ENCODE measurements at places on chromosomes 3 and 15. TPM values are rescaled to one million over a fixed set of nuclear protein-coding genes. Genes with fewer than 3 reads are reported as not detected.

GRCh38 chr15:101305820-101306255 lies 10.8 kb upstream of the SNRPA1 start:
- peak; percentile 37 for DNase-seq

DNA sequence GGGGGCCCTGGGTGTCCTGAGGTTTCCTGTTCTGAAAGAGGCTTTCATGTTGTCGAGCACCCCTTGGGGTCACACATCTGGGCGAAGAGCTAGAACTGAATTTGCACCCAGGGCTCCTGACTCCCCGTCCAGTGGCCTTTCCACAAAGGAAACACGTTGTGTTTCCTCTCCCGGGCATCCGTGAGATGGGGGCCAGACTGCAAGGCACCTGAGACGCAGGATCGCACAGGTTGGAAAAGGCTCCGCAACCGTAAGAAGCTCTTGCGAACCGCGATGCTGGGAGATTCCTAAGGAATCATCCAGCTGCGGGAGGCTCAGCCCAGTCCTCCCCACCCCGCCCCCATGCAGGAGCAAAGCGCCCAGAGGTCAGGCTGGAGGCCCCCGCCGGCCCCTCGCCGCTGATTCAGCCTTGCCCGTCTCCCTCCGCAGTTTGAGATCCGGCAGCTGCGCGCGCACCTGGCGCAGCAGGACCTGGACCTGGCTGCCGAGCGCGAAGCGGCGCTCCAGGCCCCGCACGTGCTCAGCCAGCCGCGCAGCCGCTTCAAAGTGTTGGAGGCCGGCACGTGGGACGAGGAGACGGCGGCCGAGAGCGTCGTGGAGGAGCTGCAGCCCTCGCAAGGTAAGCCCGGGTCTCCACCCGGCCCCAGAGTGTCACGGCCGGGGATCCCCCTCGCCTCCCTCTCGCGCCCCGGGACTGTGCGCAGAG lies 119.6 kb downstream of the ETFA start:
- DNase-seq, result no peak

- DNase-seq, result no peak
Measured at GRCh38 chr15:29997499-29997898, 85.3 kb upstream of the GOLGA8J start.

DNA sequence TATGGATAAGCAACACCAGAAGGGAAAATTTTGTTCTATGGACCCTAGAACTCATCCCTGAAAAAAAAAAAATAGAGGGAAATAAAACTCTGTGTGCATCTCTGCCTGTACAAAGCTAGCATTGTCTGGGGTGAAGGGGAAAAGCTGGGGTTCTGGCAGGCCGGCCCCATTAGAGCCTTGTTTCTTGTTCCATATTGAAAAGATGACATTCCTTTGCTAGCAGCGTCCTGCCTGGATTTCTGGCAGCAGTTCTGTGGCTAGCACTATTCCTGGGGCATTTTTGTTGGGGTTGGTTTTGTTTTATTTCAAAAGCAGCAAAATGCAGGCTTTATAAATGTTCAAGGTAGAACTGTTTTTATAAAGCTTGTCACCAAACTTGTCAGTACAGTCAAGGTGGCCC lies 45.2 kb downstream of the RARB start:
- DNase-seq, result no peak

- DNase-seq, result no peak
Measured at GRCh38 chr3:39449796-39450195, 17.7 kb upstream of the MOBP start.

- DNase-seq, result no peak
Measured at GRCh38 chr3:31878231-31878838, 102.7 kb downstream of the OSBPL10 start.

GRCh38 chr3:167930453-167930852 lies 165.3 kb downstream of the GOLIM4 start:
- no peak for DNase-seq

- no peak for DNase-seq
Measured at GRCh38 chr3:151946606-151947005, 73.2 kb downstream of the SUCNR1 start.

GRCh38 chr3:39110041-39110639 lies 2.7 kb downstream of the TTC21A start:
- peak; percentile 4 for DNase-seq

DNA sequence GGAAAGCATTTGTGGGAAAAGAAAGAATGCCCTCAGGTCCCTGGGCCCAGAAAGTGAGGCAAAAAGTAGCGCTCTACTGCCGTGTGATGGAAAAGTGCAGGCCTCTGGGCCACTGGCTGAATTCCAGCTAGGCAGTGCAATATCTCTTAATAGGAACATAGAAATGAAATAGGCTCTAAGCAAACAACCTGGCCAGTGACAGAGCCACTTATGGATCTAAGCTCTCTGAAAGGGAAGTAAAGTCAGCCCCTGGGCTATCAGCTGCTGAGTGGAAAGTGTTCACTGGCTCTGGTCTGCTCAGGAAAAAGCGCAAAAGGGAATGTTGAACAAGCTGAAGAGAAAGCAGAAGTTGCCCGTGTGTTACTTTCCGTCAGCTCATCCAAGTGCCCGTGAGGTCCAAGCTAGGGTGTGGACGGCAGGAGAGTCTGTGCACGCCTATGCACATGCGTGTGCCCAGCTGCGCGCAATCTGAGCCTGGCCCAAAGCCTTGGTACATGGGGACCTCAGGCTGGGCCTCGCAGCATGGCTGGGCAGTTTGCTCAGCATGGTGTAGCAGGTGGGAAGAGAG lies 74.0 kb upstream of the RAD18 start:
- no peak for DNase-seq

- no peak for DNase-seq
Measured at GRCh38 chr3:69748503-69748902, 9.2 kb downstream of the MITF start.

- DNase-seq, result no peak
Measured at GRCh38 chr15:70507772-70508371, 255.5 kb downstream of the UACA start.

- DNase-seq, result no peak
Measured at GRCh38 chr3:16995601-16996000, 110.8 kb downstream of the PLCL2 start.

DNA sequence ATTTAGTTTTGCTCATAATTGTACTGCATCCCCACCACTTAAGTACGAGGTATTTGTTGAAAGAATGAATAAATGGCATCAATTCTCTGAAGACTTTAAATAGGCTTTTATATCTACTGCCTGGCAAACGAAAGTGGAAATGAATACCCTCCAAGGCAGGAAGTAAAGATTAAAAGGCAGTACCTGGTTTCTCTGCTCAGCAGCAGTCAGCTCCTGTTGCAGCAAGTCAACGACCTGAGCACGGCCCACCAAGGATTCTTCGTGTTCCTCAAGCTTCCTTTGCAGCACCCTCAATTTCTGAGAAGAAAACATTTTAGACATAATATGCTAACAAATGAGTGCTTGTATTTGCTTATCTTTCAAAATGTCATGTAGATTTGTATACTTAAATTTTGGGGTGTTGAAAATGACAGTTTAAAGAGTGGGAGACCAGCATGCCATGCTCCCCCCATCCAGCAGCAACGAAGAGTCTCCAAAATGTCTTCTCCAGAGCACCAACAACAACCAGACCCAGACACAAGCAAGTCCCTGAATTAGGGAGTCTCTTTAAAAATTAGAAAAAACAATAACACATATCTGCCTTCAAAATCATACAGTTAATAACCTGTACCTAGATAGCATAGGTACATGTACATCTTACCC lies 31.2 kb downstream of the GOLGB1 start:
- DNase-seq, result no peak

GRCh38 chr15:69439623-69440022 lies 13.0 kb upstream of the RPLP1 start:
- no peak for DNase-seq

GRCh38 chr3:57852896-57853295 lies 96.8 kb downstream of the SLMAP start:
- no peak for DNase-seq

DNA sequence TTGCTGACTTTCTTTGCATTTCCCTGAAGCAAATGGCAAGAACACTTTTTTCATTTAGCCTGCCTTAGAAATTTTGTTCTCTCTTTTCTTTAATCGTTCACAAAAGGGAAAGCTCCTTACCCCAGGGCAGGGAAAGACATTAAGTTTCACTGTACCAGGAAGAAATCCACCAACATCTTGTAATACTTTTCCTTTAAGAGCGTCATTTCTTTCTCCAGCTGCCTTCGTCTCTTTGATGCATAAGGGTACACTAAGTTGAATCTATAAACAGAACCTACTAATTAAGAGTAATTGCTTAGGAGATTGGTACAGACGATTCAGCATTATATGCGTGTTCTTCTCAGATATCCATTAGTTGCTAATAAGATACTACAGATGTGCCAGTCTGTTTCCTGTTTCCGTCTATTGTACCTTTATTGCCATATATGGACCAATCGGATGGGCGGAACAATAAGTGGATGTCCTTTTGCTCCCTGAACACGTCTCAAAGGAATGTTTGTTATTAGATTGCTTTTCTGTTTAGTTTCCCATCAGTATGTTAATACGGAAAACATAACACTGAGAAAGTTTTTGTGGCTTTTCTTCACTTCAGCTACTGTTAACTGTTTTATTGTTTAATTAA lies 276.7 kb upstream of the RARB start:
- no peak for DNase-seq

DNA sequence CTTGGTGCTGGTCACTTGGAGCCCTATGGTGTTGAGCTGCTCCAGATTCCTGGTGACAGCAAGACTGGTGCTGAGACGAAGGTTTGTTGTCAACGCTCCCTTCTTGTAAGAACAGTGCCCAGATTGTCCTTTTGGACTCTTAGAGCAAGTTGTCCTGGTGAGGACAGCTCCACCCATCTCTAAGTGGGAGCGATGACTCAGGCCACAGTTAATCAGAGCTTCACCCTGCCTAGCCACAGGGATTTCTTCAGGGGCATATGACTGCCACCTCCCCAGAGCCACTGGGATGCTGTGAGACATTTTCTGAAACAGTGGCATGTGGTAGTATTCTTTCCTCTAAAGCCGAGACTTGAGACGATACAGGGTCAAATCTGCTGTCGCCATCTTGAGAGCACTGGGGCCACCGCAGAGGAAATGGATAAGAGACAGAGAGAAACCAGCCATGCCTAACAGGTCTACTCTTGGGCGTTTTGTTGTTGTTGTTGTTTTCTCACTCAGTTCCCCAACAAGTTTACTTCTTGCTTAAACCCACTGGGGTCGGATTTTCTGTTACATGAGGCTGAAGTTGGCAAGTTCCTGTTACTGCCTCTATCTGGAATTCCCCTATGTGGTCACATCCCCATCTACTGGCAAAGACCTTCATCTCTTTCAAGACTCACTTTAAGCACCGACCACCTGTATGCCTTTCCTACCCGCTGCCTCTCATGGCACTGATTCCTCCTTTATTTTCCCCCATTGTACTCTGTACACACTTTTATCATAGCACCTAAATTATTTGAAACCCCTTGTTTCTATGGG lies 16.0 kb upstream of the PCOLCE2 start:
- DNase-seq, result no peak

- DNase-seq, result no peak
Measured at GRCh38 chr3:46350262-46350565, 3.7 kb upstream of the CCR2 start.

DNA sequence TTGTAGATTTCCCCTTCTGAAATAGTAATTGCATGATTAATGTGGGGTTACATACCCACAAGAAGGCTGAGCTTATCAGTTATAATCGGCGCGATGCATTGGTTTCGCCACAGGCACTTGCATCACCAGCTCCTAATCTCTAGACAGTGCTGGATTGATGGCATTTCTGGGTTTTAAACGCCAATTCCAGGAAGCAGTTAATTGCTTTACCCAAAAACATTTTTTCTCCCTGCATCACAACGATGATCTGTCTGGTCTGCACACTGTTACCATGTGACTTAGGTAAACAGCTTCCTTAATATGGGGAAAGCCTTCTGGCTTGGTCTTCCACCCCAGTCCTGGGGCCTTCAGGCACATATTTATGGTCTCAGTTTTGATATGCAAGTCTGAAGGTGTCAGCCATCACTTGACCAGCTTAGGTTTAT lies 70.0 kb upstream of the HEG1 start:
- DNase-seq, result no peak

DNA sequence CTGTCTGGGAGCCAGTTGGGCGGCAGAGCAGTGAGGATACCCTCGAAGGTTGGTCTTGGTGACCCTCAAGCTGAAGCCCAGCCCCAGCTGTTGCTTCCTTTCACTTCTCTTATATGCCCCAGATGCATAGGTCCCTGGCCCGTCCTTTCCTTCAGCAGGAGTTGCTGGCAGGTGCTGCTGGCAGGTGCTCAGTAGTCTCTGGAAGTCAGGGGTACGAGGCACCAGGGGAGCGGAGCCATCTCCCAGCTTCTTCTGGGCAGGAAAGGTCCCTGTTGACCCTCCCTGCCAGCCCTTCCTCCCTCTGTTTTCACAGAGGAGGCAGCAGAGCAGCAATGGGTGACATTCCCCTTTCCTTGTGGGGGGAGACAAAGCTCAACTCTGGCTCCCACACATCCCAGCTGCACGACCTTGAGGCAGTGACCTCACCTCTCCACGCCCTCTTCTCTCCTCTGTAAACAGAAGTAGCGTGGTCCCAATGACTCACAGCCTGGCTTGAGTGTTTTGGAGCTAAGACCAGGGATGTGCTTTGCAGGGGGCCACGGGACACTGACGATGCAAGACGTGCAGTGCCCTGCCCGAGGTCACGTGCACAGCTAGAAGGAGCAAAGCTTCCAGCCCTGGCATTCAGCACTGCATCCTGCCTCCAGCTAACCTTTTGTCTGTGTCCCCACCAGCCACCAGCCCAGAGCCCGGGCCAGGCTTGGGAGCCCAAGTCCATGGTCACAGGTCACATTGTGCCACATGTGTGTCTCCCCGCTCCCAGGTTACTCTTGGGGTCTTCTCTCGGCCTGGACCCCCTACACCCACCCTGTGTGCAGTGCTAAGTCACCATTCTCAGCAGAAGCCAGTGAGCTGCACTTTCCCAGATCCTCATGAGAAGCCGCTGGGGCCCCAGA lies 49.7 kb downstream of the SLC6A6 start:
- DNase-seq, result no peak

GRCh38 chr3:107063351-107063750 lies 313.9 kb upstream of the CCDC54 start:
- no peak for DNase-seq

DNA sequence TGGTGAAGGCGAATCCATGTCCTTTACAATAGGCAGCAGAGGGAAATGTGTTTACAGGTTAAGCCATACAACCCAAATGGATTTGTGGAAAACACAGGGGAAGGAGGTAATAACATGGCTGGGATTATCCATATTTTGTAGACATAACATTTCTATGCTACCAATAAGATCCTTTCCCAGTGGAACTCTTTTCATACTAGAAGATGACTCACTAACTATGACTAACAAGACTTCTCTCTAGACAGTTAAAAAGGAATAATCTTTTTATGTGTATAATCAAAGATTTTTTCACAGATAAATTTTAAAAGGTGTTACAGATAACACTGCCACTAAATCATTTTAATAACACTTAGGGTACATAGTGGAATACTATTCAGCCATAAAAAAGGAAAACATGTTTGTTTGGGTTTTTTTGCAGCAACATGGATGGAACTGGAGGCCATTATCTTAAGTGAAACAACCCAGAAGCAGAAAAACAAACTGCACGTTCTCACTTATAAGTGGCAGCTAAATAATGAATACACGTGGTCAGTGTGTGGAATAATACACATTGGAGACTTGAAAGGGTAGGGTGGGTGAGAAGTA lies 39.6 kb downstream of the VPS13C start:
- no peak for DNase-seq

- DNase-seq, result no peak
Measured at GRCh38 chr15:71788646-71789579, 21.4 kb upstream of the NR2E3 start.

ACKR4 gene
- total RNA-seq, result 0.51 TPM

PLA1A gene
- 0.52 TPM for total RNA-seq

RARB gene
- total RNA-seq, result not detected

ATP13A4 gene
- total RNA-seq, result 4.4 TPM

CADPS gene
- not detected for total RNA-seq

CIB1 gene
- total RNA-seq, result 150 TPM

SLC9C1 gene
- not detected for total RNA-seq

NR1I2 gene
- total RNA-seq, result 0.82 TPM

CNTN3 gene
- not detected for total RNA-seq
